ENCODE measurements at places on chromosomes 16 and 17.

- no peak for DNase-seq
Observed at GRCh38 chr17:77636835-77637817, 321.4 kb upstream of the TNRC6C start.

DNA sequence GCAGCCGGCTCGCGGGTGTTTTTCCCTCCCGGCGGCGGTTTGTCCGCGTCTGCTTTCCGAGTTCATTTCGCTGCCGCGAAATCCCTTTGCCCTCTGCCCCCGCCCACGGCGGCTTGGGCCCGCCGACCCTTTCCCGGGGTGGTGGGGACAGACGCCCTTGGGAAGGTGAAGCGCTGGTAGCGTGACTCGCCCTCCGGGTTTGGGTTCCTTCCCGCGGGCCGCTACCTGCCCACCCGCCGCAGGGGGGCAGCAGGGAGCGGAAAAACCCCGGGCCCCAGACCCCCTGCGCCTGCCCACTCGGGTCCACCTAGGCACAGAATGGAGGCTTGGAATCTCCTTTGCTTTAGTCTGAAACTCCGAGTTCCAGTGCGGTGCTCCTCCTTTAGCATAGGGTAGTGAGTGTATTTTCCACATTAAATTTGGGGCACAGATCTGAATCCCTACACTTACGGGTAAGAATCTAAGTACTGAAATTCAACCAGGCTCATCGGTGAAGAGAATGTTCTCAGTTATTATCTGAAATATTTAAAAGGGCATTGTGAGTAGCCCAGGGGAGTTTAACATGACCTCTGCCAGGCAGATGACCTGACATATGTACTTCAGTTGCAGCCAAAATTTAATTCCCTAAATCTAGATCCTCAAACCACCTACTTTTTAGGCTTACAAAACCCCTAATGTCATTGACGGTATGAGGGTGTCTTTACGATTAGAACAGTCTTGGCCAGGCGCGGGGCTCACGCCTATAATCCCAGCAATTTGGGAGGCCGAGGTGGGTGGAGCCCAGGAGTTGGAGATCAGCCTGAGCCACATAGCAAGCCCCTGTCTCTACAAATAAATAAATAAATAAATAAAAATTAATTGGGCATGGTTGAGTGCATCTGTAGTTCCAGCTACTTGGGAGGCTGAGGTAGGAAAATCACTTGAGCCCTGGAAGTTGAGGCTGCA is 1.0 kb downstream of the NME2 start:
- DNase-seq = peak; percentile 79

- no peak for DNase-seq
Observed at GRCh38 chr16:86507173-86508027, 2.9 kb upstream of the FOXF1 start.

- no peak for DNase-seq
Observed at GRCh38 chr17:67531291-67531690, 154.2 kb downstream of the PITPNC1 start.

GRCh38 chr17:79658811-79659207 is 48.0 kb upstream of the RBFOX3 start:
- DNase-seq = no peak

DNA sequence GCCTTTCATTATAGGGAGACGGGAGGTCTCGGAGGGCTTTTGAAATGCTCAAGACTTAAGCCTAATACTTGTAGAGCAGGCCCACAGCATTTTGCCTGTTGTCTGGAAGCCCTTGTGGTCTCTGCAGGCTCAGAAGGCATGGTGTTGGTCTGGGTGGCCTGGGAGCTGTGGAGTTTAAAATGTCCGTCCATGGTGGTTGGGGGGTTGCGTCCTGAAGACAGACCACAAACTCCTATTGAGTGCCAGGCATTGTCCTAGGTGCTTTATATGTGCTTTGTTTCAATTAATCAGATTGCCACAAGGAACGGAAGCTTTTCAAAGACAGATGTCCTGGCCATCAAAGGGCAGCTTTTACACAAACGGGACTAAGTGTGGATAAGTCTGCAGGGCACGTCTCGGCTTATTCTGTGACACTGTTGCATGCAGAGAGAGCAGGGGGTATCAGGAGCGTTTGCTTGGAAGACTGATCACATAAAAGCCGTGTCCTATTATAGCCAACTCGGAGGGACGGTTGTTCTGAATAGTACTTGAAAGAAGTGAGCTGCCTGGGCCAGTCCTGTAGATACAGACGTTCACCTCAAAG is 7.8 kb downstream of the NTN1 start:
- DNase-seq = no peak

DNA sequence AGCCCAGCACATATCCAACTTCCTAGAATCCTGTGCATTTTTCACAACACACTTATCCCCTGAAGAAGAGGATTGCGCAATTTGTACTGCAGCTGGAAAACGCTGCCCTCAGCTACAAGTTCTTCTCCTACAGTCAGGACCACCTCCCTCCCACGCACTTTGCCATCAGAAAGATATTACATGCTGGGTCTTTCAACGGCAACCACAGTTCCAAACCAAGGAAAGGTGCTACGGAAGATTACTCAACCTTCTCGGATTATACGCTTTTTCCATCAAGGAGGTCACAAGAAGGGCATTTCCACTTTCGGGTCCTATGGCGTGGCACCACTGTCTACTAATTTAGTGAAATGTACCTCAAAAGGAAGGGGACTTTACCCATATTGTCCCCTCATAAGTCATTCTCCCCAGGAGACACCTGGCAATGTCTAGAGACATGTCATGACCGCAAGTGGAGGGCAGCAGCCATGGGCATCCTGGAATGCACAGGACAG is 35.2 kb downstream of the USP7 start:
- DNase-seq = peak; percentile 30

DNA sequence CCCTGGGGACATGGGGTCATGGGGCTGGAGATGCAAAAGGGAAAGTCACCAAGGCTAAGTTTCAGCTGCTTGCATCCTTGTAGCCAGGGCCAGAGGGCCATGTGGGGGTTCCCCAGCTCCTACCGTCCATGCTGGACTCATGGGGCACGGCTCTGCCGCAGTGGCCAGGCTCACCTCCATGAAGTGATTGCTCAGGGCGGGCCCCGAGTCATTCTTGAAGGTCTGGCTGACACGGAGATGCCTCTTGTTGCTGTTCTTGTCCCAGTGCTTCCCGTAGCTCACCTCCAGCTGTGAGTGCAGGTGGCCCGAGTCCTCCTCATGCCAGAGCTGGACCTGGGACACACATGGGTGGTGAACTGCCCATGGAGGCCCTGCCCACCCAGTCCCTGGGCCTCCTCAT is 114.5 kb downstream of the RMI2 start:
- DNase-seq = no peak
